ENCODE measurements at places on chromosomes 7 and 10.

- DNase-seq, result no peak
These were observed 260.3 kb upstream of the RNF32 start for GRCh38 chr7:156380261-156380660.

- DNase-seq, result peak; percentile 60
These were observed 57.6 kb downstream of the MEOX2 start for GRCh38 chr7:15628876-15629275.

GRCh38 chr10:112827951-112828350, 122.1 kb upstream of the TCF7L2 start:
- DNase-seq, result peak; percentile 22

DNA sequence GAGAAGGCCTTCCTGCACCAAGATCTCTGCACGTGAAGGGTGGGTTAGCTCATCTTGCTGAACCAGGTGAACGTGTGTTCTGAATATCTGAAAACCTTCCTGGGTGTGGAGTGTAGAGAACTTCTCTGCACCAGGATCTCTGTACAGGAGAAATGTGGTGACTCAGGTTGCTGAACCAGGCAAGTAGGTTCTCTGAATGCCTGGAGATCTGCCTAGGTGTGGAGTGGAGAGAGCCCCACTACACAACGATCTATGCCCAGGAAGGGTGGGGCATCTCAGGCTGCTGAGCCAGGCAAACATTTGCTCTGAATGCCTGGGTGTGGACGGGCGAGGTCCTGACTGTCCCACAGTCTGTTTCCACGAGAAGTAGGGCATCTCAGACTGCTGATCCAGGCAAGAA, 1002.3 kb upstream of the KCND2 start:
- no peak for DNase-seq

- DNase-seq, result no peak
These were observed 425.7 kb upstream of the FZD8 start for GRCh38 chr10:36067748-36068147.

- DNase-seq, result no peak
These were observed 74.6 kb downstream of the PPP1R17 start for GRCh38 chr7:31761646-31762045.

DNA sequence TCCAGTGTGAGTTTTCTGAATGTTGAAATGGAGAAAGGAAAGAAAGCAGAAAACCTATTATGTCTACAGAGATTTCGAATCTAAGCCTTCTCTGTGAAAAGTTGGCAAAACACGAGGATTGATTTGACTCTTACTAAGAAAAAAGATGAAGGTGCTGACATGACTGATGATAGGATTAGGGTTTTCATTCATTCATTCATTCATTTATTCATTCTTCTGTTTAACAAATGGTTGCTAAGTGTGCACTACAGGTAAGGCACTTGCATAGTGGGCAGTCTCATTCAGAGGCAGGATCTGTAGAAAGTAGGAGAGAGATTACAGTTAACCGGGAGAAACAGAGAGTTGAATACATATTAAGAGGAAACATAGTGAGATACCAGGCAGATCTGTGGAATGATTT, 137.1 kb downstream of the ZNF365 start:
- DNase-seq, result no peak

- DNase-seq, result no peak
These were observed 100.2 kb downstream of the FAM107B start for GRCh38 chr10:14674376-14675050.

- no peak for DNase-seq
These were observed 139.5 kb downstream of the ACTR3B start for GRCh38 chr7:152899004-152899403.

DNA sequence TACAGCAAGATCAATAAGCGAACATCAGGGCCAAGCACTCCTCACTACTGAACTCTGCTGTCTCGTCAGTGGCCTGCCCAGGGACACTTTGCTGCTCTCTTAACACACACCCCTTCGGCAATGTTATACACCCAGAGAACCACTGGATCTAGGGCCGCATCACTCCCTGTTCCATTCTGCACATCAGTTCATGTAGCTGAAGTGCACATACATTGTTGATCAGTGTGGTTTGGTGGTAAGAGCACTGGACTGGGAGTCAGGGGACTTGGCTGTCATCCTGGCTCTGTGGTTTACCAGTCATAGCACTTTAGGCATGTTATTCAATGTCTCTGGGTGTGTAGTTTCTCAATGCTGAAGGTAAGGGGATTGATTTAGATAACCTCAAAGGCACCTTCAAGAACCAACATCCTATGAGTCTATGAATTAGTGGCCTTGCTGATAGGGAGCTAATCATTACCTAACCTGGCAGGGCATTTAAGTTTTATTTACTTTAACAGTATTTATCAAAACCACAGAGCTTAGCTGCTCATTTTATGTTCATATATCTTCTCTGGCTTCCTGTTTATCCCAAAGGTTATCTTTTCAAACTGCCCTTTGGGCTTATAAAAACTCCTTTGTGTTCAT, 24.8 kb downstream of the DUSP5 start:
- DNase-seq, result no peak

DNA sequence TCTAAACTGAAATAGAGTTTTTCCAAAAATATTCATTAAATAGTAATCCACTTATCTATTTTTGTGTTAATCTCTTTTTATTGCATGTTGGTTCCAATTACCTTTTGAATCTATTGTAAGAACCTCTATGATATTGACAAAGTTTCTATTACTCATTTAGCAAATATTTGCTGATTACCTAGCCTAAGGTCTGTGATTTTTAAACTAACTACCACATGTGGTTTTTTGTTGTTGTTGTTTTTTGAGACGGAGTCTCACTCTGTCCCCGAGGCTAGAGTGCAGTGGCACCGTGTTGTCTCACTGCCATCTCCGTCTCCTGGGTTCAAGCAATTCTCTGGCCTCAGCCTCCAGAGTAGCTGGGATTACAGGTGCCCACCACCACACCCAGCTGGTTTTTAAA, 2.0 kb upstream of the ASB13 start:
- DNase-seq, result no peak

DNA sequence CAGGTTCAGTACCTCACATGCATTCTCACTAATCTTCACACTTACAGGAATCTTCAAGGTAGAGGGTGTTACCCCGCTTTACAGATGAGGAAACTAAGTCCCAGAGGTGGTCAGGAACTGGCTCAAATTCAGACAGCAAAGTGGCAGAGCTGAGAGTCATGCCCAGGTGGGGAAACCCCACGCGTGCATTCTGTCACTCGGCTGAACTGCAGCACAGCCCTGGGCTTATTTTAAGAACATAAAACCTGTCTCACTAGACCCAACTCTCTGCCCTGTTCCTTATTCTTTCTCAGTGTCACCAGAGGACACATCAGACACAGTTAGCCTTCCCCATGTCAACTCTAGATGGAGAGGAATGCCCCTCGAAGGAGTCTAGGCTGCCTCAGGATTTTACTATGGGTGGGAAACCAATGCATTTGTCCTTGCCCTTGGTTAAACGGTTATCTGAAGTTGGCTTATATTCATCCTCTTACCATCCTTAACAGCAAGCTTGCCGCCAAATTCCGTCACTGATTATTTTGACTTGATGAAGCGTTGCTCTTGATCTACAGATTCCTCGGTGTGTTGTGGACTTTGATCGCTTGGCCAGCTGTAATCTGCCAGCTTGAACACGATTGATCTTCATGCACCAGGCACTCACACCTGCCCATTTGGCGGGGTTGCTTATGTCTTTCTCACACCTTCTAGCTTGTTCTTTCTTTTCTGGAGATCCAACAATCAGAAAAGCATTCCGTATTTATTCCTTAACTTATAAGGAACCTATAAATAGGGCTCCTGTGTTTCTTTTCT, 627.9 kb downstream of the SDK1 start:
- no peak for DNase-seq

- DNase-seq, result no peak
These were observed 154.0 kb downstream of the CCDC3 start for GRCh38 chr10:12847361-12847975.

GRCh38 chr10:83945982-83946718, 193.2 kb upstream of the GHITM start:
- no peak for DNase-seq

- DNase-seq, result no peak
These were observed 3.4 kb upstream of the VOPP1 start for GRCh38 chr7:55575733-55576132.

- no peak for DNase-seq
These were observed 142.2 kb downstream of the TWIST1 start for GRCh38 chr7:18975276-18975675.

DNA sequence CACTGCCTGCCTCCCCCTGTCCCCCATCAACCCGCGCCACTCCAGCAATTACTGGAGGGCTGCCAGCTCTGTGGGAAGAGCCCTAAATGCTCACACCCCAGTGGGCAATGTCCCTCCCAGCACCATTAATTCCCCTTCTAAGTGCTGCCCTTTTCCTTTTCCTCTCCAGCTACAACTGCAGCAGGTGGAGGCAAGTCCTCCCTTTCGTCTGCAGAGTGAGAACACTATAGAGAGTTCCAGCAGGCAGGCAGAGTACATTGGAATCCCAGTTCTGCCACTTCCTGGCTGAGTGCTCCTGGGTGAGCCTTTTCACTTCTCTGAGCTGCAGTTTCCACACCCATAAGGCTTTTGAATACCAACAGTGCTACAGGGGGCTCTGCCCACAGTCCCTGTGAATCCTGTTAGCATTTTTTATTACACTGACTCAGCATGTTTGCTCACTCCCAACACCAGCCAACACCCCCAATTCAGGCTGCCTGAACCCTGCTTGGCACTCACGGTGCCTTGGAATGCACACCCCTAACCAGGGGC, 447.0 kb downstream of the GRID1 start:
- no peak for DNase-seq

GRCh38 chr7:76506081-76506440, 4.3 kb upstream of the UPK3B start:
- no peak for DNase-seq

DNA sequence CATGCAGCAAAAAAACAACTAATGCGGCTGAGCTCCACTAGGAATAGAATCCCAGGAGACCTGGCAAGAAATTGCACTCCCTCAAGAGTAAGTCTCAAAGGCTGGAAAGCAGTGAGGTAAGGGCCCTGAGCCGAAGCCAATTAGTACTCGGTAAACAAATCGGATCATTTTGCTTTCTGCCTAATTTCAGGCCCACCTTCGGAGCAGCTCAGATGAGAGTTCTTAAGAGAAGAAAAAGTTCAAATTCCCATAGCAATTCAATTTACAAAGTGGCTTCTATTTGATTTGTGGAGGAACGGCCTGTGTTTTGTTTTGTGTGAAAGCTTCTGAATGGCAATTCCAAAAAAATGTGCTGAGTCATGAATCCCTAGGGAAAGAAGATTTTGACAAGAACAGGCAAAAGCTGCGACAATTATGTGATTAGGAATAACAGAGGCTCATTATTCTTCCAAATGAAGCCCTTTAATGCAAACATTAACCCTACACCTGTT, 60.9 kb downstream of the SLC16A9 start:
- no peak for DNase-seq

DNA sequence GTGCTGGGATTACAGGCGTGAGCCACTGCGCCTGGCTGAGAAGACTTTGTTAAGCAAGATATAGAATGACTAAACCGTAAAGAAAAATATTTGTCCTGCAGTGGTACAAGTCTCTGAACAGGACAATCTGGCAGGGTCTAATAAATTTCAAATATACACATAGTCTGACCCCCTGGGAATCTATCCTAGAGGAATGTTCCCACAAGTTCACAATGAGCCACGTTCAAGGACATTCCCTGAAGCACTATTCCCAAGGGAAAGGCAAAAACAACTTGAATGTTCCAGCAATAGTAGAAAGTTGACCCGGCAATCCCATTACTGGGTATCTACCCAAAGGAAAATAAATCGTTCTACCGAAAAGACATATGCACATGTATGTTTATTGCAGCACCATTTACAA, 82.0 kb downstream of the HIP1 start:
- no peak for DNase-seq

DNA sequence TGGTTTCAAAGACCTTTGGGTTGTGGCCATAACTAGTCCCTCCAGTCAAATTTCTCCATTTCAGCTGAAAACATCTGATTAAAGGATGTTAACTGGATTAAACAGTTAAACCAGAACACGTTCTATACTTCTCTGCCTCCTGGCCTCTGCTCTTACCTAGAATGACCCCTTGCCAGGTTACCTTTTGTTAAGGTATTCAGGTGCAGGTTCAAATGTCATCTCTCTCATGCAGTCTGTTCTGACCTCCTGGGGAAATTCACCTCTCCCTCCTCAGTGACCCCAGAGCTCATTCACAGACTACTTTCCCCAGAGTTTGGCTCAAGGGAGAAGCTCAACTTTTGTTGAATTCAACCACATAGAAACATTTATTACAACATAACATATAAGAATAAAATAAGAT, 67.8 kb downstream of the RELN start:
- DNase-seq, result no peak

GRCh38 chr7:148954766-148955165, 70.7 kb upstream of the EZH2 start:
- no peak for DNase-seq

GRCh38 chr10:94375374-94375773, 12.6 kb upstream of the NOC3L start:
- no peak for DNase-seq

- no peak for DNase-seq
These were observed 396.9 kb upstream of the NRP1 start for GRCh38 chr10:33731322-33731721.

DNA sequence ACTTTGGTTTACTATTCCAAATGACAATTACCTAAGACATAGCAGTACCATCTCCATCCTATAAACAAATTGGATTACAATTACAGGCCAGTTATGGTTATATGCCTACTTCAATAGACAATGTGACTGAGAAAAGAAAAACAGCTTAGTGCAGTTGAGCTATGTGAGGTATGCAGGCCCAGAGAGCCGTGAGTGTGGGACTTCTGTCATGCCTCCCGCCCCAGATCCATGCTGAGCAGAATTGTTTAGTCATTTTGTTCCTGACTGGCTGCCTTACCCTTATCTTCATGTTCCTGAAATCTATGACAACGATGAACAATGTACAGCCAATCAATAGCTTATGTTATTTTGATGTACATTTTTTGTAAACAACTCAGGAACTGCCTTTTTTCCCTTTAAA, 21.7 kb downstream of the LARP4B start:
- DNase-seq, result no peak

- no peak for DNase-seq
These were observed 65.0 kb upstream of the FGFR2 start for GRCh38 chr10:121662945-121663917.

- DNase-seq, result no peak
These were observed 60.4 kb downstream of the ZNF33B start for GRCh38 chr10:42578019-42578418.

DNA sequence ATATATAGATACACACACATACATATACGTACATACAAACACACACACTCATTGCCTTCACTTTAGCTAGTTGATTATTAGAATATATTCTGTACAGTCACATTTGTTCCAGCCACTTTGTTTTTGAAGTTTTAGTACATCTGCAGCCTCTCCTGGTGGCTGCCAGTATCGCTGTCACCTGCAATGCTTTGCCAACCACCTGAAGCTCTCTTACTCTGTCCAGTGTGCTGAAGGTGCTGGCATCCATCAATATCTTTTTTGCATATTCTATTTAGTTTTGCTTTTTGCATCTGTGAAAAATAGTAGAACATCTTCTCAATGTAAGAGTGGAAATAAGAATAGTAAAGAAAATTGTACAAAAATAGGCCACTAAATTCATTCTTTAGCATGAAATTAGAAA, 388.6 kb downstream of the EXOC4 start:
- DNase-seq, result no peak

GRCh38 chr7:80859272-80859970, 59.4 kb downstream of the SEMA3C start:
- peak; percentile 92 for DNase-seq
